ENCODE measurements at places on chromosomes 3 and 15. TPM values are rescaled to one million over a fixed set of nuclear protein-coding genes. Genes with fewer than 3 reads are reported as not detected.

- no peak for DNase-seq
Observed at GRCh38 chr3:110808630-110809029, 263.0 kb upstream of the NECTIN3 start.

The ATP13A4 gene
- total RNA-seq, result 2.1 TPM

The ZIC1 gene
- not detected for total RNA-seq

The GABRA5 gene
- not detected for total RNA-seq

Data from activated CD4-positive, alpha-beta T cell treated with anti-CD3 and anti-CD28 coated beads, Interleukin-2, amount 10 ng/mL, durations not matched to agents 24 days and 14 days (primary cell).